Mesendoderm (in vitro differentiated cells): ENCODE measurements at places on chromosomes 16 and 17.

DNA sequence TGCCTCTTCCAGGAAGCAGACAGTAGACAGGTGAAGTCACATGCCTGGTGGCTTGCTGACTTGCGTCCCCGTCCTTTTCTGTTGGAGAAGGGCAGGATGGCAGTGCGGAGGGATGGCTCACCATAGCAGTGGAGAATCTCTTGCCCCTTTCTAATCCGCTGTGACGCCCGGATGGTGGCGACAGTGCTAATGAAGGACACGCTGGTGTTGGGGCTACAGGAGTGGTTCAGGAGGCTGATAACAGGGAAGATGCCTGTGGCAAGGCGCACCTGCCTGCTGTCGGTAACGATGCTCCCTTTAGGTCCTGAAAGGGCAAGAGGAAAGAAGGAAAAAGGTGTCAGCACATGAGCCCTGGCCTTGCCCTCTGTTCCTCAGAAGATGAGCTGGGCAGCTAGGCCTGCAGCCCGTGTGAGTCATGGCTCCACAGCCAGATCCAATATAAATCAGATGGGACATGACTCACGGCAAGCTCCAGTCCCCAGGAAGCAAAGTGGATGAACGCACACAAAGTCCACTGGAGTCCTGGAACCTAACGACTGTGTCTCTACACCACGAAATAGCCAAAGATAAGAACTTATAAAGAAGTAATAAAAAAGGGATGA is 25.5 kb downstream of the SERPINF1 start:
- no peak for DNase-seq

DNA sequence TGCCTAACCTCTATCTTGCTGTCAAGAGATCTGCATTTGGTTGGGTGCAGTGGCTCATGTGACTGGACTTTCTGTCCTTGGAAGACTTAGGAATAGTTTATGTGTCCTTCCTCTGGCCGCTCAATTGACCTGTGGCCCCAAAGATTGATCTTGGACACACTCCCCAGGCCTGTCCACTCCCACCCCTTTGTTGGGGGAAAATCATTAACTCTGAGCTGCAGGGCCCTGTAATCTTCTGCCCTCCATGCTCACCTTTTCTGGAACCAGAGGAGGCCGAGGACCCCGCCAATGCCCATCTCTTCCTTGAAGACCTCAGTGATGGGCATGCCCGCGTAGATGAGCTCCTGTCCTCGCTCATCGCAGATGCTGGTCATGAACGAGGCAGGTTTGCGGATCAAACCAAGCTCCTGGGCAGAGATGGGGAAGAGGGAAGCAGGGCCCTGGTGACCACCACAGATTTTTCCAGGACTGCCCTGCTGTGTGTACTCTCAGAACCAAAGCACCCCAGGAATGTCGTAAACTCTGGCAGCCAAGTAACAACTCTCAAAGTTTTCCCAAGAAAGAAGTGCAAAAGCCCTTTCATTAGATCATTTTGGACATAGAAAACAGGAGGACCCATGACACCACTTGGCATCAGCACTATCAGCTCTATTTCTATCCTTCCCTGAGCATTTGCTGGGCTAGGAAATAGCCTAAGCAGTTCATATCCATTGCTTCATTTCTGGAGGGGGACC is 8.5 kb upstream of the KLHL11 start:
- DNase-seq, result no peak

GRCh38 chr16:11996433-11997330 is 20.1 kb downstream of the SNX29 start:
- DNase-seq, result no peak

- no peak for DNase-seq
Observed at GRCh38 chr16:22973522-22973921, 159.6 kb downstream of the HS3ST2 start.

- no peak for DNase-seq
Observed at GRCh38 chr17:73749928-73750605, 105.8 kb upstream of the SDK2 start.

- peak; percentile 73 for DNase-seq
Observed at GRCh38 chr17:27526604-27527002, 70.4 kb downstream of the KSR1 start.

- DNase-seq, result no peak
Observed at GRCh38 chr17:63402431-63403212, 43.5 kb downstream of the CYB561 start.
